Activated naive CD4-positive, alpha-beta T cell treated with anti-CD3 and anti-CD28 coated beads for 36 hours (primary cell): ENCODE measurements at places on chromosomes 2 and 18. TPM values are rescaled to one million over a fixed set of nuclear protein-coding genes. Genes with fewer than 3 reads are reported as not detected.
A peak's percentile ranks its signal among the peaks of the same experiment; 100 is the strongest.

PROKR1 gene
- not detected for total RNA-seq

- H3K27ac ChIP-seq: no peak overlapping the region
- H3K36me3 ChIP-seq: no peaks in the 10 kb centered on the region
- H3K4me1 ChIP-seq: peaks cover 29% of the 10 kb centered on the region
- no peak overlapping the region for H3K4me3 ChIP-seq
- DNase-seq: no peak
Measured at GRCh38 chr2:70904371-70905216, 31.1 kb upstream of the ATP6V1B1 start.

SDC1 gene
- 0.67 TPM for total RNA-seq

COQ10B gene
- 17.5 TPM for total RNA-seq

- no peak overlapping the region for H3K27ac ChIP-seq
- DNase-seq: no peak
Measured at GRCh38 chr2:113741091-113741490, 15.4 kb downstream of the SLC35F5 start.

CAPN13 gene
- total RNA-seq: not detected

DNA sequence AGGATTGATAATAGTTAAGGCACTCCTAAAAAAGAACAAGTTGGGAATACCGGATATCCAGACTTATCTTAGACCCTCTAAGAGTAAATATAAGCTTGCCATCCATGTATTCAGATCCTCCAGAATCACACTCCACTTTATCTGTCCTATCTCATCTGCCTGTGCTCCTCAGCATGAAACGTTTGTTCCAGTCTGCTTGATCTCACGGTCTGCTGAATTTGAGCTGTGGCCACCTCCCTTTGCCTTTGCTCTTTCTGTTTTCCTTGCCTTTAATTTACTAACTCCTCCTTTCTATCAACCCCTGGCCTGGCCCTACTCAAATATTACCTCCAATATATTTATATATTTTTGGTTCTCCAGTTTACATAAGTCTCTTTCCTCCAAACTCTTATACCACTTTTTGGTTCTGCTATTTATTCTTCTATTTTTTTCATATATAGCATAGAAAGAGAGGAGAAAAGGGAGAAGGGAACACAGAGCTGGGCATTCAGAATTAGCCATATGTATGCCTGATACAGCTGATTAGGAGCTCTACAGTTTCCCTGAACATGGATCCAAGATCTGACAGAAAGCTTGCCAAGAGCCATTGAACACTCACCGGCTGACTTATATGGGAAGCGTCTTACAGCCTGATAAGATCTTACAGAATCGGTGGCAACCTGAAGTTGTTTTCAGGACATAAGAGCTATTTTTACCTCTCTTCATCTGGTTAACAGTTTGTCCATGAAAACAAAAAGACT, 21.8 kb upstream of the DNAJC27 start:
- H3K27me3 ChIP-seq: peaks cover 7% of the 10 kb centered on the region
- H3K4me1 ChIP-seq: peaks cover 5% of the 10 kb centered on the region
- no peak for DNase-seq

DNA sequence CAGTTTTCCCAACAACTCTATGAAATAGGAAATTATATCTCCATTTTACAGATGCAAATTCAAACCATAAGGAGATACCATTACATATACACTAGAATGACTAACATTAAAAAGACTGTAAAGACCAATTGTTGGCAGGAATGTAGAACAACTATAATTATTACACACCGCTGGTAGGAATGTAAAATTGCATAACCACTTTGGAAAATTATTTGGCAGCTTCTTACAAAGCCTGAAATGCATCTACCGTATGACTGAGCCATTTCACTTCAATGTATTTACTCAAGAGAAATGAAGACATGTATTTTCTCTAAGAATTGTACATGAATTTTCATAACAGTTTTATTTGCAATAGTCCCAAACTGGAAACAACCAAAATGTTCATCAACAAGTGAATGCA, 189.1 kb upstream of the BCL2L11 start:
- no peaks in the 10 kb centered on the region for H3K4me1 ChIP-seq
- H3K4me3 ChIP-seq: no peak overlapping the region
- H3K36me3 ChIP-seq: peaks cover 6% of the 10 kb centered on the region
- H3K27me3 ChIP-seq: peaks cover 2% of the 10 kb centered on the region
- no peak for DNase-seq

DNA sequence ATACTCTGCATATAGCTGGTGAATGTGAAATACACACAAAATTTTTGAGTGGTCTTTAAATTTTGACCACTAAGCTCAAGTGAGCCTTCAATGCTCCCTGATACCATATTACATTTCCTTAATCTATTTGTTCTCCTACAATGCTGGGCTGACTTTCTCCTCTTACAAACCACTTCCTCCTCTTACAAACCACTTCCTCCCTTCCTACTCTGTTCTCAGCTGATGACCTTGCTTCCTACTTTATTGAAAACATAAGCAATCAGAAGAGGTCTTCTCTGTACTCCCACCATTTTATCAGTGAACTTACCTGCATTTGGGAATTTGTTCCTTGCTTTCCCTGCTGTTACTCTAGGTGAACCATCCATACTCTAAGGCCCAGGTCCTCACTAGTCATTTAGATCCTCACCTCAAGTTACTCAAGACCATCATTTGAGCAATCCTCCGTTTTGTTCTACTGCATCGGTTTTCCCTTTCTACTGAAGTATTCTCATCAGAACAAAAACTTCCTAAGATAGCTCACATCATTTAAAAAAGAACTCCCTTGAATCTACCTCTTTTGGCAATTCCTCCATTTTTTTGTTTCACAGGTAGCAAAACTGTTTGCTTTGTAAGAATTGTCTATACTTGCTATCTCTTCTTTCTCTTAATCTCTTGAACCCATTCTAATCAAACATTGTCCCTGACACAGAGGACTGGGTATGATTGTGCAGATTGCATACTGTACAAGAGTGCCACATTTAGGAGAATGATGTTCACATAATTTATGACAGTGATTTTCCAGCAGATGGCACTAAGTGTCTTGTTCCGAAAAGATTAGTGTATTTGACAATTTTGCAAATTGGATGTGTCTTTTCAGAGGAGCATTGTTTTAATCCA, 96.5 kb downstream of the EPB41L5 start:
- H3K36me3 ChIP-seq: no peaks in the 10 kb centered on the region
- H3K4me1 ChIP-seq: peaks cover 27% of the 10 kb centered on the region
- no peaks in the 10 kb centered on the region for H3K27me3 ChIP-seq
- peak overlapping the region; percentile 78 for H3K27ac ChIP-seq
- no peak overlapping the region for H3K4me3 ChIP-seq

GRCh38 chr2:33672896-33673295, 73.8 kb upstream of the FAM98A start:
- no peaks in the 10 kb centered on the region for H3K36me3 ChIP-seq
- H3K27me3 ChIP-seq: peaks cover 9% of the 10 kb centered on the region
- no peaks in the 10 kb centered on the region for H3K4me1 ChIP-seq
- no peak overlapping the region for H3K4me3 ChIP-seq
- DNase-seq: no peak

GRCh38 chr2:174510583-174511189, 23.9 kb upstream of the GPR155 start:
- H3K27me3 ChIP-seq: no peaks in the 10 kb centered on the region
- H3K4me1 ChIP-seq: peaks cover 15% of the 10 kb centered on the region
- no peak overlapping the region for H3K4me3 ChIP-seq
- no peak overlapping the region for H3K27ac ChIP-seq

GRCh38 chr2:199055336-199055735, 402.4 kb downstream of the SATB2 start:
- no peak for DNase-seq
- H3K4me3 ChIP-seq: no peak overlapping the region
- H3K27ac ChIP-seq: no peak overlapping the region
- H3K36me3 ChIP-seq: no peaks in the 10 kb centered on the region
- H3K4me1 ChIP-seq: no peaks in the 10 kb centered on the region

DNA sequence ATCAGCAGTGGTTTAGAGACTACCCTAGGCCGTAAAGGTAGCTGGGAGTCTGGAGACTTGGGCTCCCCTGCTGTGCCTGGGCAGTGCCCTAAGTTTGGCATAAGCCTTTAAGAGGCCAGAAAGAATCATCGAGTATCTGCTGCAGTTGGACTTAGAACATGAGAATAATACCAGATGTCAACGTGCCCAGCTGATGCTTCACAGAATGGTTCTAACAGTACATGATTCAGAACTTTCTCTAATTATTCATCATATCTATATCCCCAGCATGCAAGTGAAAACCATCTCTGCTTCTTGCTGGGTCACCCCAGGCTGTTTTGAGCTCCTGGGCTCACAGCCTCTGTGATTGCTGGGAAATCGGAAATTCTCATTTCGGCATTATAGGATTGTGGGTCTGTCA, 118.1 kb downstream of the NCK2 start:
- DNase-seq: no peak
- peaks cover 32% of the 10 kb centered on the region for H3K36me3 ChIP-seq
- peak overlapping the region; percentile 8 for H3K27ac ChIP-seq
- H3K4me3 ChIP-seq: no peak overlapping the region
- peaks cover 90% of the 10 kb centered on the region for H3K4me1 ChIP-seq

GRCh38 chr2:9076210-9076609, 72.7 kb upstream of the MBOAT2 start:
- peaks cover 4% of the 10 kb centered on the region for H3K27me3 ChIP-seq
- H3K4me3 ChIP-seq: no peak overlapping the region
- no peak for DNase-seq
- H3K36me3 ChIP-seq: no peaks in the 10 kb centered on the region
